ENCODE measurements at places on chromosomes 3 and 15.

- no peak for DNase-seq
Observed at GRCh38 chr3:36250191-36250590, 130.1 kb upstream of the STAC start.

DNA sequence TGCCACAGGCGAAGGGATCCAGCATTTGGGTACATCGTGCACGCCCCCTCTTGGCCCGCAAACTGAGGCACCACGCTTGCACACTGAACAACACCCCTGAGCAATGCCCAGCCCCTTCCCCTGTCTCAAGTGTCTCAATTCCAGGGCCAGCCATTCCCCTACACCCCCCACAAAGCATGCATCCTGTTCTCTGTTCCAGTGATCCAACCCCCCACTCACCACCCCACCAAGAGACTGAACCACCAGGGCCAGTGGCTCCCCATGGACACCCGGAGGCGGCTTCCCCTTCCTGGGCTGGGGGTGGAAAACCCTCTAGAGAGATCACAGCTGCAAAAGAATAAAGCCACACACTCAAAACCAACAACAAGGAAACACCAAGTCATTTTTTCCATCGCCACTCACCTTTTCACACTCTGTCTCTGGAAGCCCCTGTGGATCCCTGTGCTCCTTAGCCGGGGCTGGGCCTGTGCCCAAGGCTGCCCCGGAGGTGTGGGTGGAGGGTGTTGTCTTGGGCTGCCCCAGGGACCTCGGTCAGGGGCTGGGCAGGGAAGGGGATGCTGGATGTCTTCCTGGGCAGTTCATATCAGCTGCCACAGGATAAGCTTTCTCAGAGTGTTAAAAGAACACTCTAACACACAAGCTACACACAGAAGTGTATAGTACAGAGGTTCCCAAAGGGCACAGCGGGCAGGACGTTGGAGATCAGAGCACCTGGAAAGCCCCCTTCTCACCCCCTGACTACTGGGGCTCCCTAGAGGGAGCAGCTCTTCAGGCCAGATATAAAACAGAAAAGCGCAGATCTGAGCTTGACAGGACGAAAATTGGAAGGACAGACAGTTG lies 92.5 kb downstream of the CHSY1 start:
- DNase-seq = no peak

DNA sequence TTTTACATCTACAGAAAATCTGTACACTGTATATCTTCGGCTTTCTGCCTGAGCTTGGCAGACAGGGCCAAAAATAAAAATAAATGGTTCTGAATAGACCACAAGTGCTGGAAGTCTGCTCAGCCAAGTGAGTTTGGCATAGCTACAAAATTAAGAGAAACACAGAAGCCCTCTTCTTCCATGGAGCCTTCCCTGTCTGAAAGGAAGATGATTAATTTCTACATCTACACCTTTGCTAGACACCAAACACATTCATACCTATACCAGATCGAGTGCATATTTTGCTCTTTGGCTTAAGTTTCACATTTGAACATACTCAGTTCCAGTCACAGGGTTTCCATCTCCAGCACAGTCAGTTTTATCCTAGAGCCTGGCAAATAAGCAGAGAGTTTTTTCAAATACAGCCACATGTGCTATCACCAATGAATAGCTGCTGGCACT lies 224.6 kb downstream of the GREM1 start:
- no peak for DNase-seq

- DNase-seq = no peak
Observed at GRCh38 chr15:31799319-31799714, 231.0 kb upstream of the CHRNA7 start.

- DNase-seq = no peak
Observed at GRCh38 chr3:49294343-49294742, 17.3 kb upstream of the C3orf62 start.

DNA sequence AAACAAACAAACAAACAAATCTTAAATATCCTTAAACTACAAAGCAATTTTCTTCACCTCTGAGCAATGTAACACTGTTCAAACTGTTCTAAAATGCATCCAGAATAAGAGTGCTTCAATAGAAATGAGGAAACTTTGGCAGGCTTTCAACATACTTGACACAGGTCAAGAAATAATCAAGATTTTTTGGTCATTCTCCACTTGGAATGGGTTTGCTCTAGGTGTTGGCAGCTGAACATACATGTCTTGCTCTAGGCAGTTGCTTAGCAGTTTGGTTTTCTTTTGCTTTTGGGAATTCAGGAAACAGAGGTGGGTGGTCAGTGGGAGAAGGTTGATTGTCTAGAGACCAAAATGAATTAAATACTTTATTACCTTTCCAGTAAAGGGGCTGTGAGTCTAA lies 1.4 kb upstream of the LRRC3B start:
- DNase-seq = no peak

DNA sequence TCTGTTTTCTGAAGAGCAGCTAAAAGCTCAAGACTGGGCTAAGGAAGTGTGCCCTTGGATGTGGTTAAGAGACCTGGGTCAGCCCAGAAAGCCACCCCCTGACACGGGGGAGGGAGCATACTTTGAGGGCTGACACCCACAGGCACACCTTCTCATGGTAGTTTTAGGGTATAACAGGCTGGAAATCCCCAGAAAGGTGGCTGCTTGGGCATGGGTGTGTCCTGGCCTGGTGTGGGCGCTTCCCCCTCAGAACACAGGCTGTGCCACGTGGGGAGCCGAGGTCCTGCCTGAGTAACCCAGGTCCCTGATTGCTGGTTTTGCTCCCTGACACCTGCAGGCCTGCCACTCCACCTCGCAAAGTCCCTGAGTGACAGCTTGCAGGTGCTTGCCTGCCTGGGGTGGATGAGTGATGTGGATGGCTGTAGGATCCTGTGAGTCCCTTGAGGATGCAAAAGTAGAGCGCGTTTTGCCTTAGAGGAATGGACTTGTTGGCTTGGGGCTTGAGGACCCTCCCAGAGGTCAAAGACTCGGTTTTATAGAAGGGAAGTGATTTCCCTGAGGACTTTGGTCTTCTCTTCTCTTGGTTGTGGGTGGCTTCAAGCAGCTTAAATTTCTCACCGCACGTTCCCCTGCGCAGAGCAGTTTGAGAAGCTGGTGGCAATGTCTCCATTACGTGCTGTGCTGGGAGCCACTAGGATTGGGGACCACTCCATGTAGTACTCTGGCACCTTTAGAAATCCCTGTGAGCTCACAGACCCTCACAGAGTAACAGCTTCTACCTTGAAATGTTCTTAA lies 94.4 kb downstream of the DNASE1L3 start:
- DNase-seq = peak; percentile 37

DNA sequence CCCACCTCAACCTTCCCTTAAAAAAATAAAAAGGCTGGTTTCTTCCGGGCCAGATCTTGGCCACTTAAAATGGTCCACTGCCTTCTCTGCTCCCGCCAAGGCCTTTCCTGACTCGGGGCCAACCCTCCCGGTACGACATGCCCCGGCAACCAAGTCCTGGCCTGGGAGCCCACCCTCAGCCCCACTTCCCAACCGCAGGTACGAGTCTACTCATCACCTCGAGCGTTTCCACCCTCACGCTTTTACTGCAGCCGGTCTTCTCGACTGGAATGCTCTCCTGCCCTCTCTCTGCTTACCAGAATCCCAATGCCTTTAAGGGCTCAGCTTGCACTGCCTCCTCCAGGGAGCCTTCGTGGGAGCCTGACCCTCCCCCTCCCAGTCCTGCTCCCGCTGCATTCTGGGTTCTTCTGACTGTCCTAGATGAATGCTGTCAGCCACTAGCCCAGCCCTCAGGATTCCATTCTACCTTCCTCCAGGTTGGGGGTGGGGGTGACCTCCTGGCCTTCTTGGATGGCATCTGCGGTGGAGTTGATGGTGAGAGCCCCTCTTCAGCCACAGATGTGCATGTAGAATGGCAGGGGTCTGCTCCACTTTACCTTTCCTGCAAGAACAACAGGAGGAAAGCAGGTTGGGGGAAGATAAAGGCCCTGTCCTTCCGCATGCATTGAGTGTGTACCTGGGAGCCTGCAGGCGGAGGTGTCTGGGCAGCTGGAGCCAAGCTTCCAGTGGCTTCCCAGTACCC lies 1.1 kb upstream of the CSRNP1 start:
- DNase-seq = no peak

DNA sequence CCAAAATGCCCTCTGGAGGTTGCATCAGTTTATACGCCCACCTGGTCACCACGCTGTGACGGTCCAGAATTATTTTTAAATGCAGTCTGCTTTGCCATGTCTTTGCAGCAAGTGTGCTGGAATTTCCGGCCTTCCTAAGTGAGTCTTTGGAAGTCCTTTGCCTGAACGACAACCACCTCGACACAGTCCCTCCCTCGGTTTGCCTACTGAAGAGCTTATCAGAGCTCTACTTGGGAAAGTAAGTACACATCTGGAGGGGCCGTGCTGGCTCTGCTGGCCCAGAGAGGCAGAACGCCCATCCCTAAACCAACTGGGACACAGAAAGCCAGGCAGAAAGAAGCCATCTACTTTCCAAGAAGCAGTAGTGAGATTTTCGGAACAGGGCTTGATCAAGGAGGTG lies 101.8 kb downstream of the LRRK1 start:
- DNase-seq = no peak

GRCh38 chr3:141646760-141647561 lies 91.1 kb upstream of the RNF7 start:
- no peak for DNase-seq

- no peak for DNase-seq
Observed at GRCh38 chr3:30750967-30751366, 143.5 kb downstream of the GADL1 start.

- no peak for DNase-seq
Observed at GRCh38 chr3:181050738-181051137, 61.2 kb upstream of the DNAJC19 start.

- DNase-seq = no peak
Observed at GRCh38 chr3:137765310-137766033, 1.4 kb downstream of the SOX14 start.

- no peak for DNase-seq
Observed at GRCh38 chr3:113268942-113269341, 57.6 kb downstream of the BOC start.

GRCh38 chr3:14145670-14146380 lies 21.0 kb downstream of the TMEM43 start:
- DNase-seq = no peak

- no peak for DNase-seq
Observed at GRCh38 chr3:65636326-65636725, 402.4 kb downstream of the MAGI1 start.

- no peak for DNase-seq
Observed at GRCh38 chr15:72961346-72961745, 90.9 kb upstream of the NEO1 start.

DNA sequence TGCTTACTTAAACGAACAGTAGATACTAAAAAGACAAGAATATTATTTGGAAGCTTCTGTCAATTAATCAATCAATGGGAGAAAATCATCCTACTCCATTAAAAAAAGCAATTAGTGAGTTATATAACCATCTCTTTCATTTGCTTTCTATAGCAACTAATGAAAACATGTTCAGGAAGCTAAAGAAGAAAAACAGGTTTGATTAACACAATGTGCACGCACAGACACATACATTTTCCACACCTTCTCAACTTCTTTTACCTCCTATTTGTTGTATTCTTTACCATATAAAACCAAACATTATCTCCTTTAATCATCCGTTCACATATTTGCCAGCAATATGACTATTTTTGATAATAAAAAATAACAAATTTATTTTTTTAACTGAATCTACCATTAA lies 111.3 kb downstream of the GBE1 start:
- DNase-seq = no peak

DNA sequence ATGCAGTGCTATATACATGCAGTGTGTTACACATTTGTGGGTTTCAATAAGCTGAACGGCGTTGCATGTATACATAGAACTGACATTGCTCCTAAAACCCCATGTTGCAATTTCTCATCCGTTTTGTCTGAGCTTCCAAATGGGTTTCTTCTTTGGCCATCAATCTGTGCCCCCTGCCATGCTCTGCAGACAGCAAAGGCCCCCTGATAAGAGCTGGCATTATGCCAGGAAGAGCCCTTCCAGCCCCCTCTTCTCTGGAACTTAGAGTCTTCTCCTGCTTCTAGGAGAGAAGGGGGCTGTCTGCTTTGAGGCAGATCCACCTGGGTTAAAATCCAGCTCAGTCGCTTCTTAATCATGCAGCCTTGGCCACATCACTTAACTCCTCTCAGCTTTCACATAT lies 254.0 kb downstream of the SLCO3A1 start:
- no peak for DNase-seq

- DNase-seq = no peak
Observed at GRCh38 chr3:194739498-194740284, 54.0 kb downstream of the FAM43A start.

DNA sequence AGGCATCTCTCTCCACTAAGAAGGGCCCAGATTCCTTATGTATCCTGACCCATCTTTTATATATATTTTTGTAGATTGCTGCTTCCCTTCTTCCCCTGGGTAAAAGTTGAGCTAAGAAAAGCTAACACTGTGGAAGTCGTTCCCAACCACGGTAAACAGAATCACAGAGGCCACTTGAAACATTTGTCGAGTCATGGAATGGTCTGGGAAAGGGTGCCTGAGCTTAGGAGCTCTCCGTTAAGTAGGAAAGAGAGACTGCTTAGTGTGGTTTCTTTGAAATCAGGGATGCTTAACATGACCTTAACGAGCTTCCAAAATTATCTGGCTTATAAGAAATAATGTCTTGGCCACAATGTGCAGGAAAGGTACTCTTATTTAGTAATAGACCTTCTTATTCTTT lies 45.6 kb downstream of the ARNT2 start:
- DNase-seq = no peak

DNA sequence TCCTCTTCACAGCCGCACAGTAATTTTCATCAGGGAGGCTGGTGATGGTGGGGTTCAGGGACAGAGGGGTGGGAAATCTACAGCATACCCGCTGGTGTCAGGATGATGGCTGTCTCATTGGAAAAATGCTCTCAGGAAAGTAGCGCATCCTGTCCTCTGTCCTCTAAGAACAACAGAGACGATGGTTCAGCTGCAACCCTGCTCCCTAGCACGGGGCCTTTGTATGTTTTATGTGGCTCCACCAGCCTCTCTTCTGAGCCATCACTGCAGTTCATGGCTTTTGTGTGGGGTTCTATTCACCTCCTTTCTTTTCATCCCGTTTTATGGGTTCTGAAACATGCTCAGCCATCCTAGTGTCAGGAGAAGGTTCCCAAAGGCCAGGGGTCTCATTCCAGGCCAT lies 68.9 kb downstream of the EPHB1 start:
- DNase-seq = no peak

DNA sequence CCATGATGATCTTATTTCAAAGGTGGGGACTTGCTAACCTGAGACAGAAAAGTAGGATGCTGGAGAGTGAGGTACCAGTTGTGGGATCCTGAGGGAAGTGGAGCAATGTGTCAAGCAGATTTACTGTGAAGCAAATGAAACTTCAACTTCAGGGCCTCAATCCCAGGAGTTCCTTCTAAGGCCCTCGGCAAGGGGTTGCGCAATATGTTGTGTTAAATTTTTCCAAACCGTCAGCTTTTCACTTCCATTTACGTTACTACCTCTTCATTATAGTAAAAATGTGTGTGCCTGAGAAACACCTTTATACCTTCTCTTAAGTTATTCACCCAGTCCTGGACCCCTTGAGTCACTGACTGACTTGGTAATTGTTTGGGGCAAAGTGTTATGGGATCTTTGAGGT lies 42.5 kb upstream of the KCNH8 start:
- DNase-seq = no peak

DNA sequence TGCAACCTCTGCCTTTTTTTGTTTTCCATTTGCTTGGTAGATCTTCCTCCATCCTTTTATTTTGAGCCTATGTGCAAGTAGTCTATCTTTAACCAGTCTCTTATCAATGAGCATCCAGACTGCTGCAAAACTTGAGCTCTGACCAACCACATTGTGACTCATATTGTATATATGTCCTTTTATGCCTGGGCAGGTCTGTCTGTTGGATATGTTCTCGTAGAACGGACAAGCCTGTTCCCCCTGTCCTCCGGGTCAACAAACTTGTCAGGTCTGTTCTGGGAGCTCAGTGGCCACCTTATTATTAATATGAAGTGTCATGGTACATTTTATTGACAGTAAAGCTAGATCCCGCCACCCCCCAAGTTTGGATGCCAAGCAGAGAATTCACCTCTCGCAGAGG lies 252.9 kb upstream of the ST8SIA2 start:
- no peak for DNase-seq
